ENCODE measurements at places on chromosomes 6 and 20.

DNA sequence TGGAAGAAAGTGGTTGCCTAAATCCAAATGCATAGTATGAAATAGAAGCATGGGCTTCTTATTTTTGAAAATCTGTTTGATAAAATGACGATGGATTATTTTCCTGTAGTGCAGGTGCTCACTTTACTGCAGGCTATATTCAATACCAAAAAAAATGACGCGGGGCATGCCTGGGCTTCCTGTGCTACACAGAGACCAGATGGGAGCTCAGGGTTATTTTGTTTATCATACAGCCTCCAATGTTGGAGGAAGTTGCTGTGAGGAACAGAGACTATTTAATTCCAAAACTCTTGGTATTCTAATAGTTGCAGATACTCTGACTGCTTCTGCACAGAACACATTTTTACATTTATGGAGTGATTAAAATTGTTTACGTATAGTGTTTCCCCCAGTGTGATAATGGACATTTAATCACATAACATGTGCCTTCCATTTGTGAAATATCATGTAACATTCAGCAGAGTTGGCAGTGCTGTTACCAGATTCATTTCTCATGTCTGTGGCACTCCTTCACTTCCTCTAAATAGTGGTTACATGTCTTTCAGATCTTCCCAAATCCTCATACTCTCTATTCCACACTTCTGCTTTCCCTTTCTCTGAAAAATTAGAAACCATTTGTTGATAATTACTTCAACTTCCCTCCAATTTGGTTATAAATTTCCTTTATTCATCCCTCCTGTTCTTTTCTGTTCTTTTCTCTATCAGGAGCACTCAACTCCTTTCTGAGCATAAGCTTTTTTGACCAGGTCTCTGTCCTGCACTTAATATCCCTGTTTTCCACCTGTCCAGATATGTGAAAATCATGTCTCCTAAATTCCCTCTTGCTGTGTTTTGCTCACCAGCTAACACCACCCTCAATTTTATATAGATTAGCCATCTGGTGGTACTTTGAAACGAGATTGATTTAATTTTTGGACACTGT is 121.6 kb downstream of the ADGRB3 start:
- DNase-seq, result no peak

DNA sequence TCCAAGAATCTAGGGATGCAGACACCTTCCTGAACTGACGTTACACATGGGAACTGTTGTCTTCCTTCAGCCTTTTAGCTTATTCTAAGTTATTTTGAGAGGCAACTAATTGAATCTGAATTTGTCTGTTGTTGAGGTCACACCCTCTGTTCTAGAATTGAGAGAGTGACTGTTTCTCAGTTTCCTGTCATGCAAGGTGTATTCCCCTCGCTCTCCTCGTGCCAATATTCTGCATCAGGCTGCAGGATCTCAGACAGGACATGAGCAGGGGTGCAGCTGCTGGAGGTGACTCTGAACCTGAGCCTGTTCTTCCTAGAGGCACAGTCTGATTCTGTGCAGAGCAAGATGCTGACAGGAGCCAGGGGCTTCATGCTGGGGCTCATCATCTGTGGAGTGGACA is 52.5 kb downstream of the HLA-DPB1 start:
- DNase-seq, result no peak

GRCh38 chr20:50112512-50113419 is at the start of gene UBE2V1:
TSS of gene UBE2V1 (minus strand) at chr20:50113150. CDS start at chr20:50113128, 22 bp downstream.
- peak; percentile 91 for DNase-seq

- no peak for DNase-seq
These were observed 32.1 kb downstream of the SLCO4A1 start for GRCh38 chr20:62674370-62674769.

DNA sequence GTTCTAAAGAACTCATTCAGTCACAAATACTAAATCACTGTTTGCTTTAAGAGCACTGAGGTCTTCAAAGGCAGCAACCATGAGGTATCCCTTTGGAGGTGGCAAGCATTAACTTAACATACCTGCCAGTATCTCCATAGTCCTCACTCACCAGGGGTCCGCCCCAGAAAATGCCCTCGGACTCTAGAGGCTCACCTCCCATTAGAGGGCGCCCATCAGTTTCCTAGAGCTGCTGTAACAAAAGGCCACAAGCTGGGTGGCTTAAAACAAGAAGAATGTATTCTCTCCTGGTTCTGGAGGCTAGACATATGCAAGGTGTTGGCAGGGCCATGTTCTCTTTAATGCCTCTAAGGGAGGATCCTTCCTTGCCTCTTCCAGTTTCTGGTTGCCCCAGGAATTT is 12.0 kb upstream of the RNGTT start:
- no peak for DNase-seq

- no peak for DNase-seq
These were observed 82.2 kb upstream of the GMDS start for GRCh38 chr6:2327591-2327990.

DNA sequence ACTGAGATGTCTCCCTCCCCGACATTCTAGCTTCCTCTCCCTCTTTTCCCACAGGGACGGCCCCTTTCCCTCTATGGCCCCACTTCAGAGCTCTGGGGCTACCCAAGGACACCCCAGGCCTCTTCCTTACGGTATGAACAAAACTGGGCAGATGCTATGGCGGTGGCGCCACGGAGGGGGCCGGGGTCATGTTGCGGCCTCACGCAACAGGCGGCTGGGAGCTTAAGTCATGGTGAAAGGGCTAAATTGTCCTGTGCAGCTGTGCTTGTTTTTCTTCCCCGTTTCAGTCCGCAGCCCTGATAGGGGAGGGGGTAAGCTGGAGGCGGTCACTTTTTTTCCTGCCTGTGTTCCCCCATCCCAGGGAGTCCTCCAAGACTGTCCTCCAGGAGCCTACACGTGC is 17.6 kb upstream of the KIAA1755 start:
- peak; percentile 89 for DNase-seq

DNA sequence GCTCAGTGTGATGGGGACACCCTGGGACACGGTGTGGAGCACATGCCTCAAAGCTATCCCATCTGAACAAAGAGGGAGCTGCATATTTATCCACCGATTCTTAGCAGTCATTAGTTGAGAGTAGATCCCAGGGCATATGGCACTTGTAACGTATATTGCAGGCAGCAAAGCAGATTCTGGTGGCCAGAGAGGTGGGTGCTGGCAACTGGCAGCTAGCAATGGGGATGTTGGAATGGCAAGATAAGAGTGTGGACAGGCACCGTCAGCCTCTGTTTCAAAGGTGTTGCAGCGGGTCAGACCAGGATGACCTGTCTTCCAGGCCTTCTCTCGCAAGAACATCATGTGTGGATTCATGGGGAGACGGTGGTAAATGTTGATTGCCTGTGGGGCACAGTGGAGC is 287.8 kb upstream of the RNF24 start:
- DNase-seq, result no peak

DNA sequence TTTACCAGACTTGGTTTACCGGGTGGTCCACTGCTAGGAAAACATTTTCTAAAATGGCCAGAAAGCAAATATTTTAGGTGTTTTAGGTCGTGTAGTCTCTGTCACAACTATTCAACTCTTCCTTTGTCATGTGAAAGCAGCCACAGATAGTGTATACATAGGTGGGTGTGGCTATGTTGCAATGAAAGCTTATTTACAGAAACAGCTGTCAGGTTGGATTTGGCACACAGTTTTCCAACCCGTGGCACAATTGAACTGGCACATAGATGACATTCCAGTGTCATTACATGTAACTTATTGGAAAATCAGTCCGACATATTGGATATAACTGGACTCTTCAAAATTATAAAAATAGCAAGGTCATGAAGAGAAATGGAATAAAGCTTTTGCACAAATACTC is 68.9 kb upstream of the KCNQ5 start:
- DNase-seq, result peak; percentile 45

DNA sequence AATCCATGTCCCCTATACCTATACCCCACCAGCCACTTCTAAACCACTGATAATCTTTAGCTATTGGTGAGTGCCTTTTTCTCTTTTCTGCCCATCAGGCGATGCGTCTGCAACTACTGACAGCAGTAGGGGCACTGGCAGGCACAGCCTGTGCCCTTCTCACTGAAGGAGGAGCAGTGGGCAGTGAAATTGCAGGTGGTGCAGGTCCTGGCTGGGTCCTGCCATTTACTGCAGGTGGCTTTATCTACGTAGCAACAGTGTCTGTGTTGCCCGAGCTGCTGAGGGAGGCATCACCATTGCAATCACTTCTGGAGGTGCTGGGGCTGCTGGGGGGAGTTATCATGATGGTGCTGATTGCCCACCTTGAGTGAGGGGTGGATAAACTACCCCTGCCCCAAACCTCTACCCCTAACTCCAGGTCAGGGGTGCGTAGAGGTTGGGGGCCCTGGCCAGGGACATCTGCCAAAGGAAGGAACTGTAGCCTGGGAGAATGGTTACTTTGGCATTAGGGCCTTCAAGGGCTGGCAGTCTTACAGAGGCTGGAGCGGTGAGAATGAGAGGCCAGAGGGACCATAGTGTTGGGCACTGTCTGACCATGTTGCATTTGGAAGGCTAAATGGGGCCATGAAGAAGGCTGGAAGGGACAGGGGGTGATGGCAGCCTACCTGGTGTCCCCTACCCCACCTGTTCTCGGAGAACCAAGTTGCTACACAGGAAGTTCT is 851 bp upstream of the HSD17B8 start:
- DNase-seq, result no peak

DNA sequence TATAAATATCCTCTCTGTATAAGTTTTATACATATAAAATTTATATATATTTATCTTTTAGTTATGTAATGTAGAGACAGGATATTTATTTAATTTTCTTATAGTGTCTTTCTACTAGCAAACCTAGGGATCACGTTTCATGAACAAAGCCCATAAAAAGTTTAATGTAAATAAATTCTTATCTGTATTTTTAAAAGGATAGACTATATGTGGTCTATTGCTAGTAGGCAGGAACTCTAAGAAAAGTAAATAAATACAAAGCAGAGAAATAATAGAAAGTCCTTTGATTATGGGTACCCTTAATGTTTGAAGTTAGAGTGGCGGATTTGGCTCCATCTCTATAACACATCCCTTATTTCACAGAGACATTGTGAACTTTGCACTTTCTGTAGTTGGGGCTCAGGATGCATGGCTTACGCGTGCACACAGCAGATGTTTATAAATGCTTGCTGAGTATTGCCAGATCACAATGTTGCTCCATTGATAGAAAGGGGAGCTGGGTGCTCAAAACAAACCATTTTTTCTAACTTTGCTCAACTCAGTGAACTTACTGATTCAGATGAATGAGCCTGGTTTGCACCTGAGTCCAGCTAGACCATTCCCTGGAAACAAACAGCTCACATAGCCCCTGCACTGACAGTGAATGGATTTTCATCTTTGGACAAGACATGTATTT is 179.1 kb downstream of the SYNE1 start:
- no peak for DNase-seq

DNA sequence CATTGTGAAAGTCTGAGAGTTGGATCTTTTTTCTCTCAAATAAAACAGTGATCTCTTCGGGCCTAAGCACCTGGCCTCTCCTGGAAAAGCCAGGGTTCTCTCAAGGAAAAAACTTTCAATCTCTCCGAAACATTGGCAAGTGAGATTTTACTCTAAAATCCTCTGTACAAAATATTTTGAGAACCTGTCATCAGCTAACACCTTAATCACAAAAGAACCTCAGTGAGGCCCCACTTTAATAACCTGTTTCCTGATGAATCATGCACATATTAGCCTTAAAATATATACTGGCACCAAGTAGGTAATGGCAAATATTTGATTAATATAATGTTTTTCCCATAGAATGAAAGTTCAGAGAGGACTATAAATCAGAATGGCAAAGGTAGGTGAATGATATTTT is 177.9 kb downstream of the FRK start:
- DNase-seq, result no peak

DNA sequence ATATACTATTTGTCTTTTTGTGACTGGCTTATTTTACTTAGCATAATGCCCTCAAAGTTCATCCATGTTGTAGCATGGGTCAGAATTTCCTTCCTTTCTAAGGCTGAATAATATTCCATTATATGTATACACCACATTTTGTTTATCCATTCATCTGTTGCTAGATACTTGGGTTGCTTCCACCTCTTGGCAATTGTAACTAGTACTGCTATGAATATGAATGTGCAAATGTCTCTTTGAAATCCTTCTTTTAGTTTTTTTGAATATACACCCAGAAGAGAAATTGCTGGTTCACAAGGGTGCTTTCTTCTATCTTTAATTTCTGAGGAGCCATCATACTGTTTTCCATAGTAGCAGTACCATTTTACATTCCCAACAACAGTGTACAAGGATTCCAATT is 21.3 kb upstream of the MAP7 start:
- DNase-seq, result no peak

DNA sequence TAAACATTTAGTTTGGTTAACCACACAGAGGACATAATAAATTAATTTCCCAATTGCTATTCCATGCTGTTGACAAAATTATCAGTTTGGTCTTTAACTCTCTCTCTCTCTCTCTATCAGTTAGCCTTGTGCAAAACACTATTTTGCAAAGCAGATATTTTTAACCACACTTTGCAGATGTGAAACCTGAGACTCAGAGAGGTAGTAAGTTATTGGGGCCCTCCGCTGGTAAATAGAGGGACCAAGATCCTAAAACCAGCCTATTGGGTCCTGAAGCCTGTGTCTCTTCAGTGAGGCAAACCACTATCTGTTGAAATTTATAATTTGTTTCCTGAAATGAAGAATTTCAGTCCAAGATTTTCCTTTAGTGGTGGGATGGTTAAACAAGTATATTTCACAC is 231.0 kb downstream of the SOD2 start:
- DNase-seq, result no peak

- DNase-seq, result peak; percentile 55
These were observed 2.6 kb upstream of the RPS6KA2 start for GRCh38 chr6:166629628-166630027.

- no peak for DNase-seq
These were observed 17.3 kb upstream of the BHLHE23 start for GRCh38 chr20:63023936-63024571.

DNA sequence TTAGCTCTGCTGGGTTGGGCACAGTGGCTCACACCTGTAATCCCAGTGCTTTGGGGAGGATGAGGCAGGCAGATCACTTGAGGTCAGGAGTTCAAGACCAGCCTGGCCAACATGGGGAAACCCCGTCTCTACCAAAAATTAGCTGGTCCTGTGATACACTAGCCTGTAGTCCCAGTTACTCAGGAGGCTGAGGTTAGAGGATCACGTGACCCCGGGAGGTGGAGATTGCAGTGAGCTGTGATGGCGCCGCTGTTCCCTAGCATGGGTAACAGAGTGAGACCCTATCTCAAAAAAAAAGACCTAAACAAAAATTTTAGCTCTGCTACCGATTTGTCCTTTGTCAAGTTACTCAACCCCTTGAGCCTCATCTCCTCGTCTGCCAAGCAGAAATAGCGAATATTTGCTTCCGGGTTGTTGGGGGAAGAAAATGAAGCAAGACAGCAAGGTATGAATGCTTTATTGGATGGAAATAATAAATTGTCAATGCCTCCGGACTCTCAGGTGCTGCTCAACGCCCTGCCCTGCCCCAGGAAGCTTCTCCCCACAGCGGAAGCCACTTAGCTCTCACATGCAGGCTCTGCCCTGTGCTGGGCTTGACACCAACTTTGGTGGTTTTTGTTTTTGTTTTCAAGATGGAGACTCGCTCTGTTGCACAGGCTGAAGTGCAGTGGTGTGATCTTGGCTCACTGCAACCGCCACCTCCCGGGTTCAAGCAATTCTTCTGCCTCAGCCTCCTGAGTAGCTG is 24.9 kb upstream of the ITCH start:
- DNase-seq, result no peak

- DNase-seq, result no peak
These were observed 97.9 kb downstream of the ID4 start for GRCh38 chr6:19934996-19935591.
